ENCODE measurements at places on chromosomes 1 and 21.

DNA sequence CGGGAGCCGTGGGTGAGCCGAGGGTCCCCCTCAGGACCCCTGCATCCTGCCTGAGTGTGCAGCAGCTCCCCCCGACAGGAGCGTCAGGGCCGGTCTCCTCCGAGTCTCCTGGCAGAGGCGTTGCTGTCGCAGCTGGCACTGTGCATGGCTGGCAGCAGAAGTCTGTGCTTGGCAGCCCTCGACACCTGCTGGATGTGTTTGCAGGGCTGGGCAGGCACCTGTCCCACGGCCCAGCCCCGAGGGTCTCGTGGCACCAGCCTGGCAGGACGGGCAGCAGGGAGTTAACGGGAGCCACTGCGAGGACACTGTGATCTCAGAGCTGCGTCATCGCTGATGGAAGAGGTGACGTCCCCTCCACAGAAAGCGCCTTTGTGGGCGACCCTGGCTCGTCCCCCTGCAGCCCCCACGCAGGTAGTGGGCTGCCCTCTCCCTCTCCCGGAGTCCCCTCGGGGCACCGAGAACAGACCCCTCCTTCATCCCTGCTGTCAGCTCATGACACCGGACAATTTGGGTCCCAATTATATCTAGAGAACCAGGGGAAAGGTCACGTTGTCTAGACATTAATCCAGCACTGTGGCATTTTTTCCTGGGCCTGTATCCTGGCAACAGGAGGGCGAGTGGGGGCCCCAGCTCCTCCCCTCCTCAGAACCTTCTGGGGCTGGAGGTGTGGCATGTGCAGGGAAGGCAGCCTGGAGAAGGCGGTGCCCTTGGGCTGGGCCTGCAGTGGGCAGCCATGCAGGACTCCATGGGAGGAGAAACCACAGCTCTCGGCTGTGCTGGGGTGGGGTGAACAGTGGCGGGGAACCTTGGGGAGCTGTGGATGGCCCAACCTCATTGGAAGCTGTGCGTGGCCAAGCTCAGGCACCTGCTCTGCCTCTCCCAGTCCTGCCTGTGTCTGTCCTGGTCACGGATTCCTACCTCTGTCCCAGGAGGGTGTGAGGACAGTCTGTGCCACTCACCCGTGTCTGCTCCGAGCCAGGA lies 15.4 kb downstream of the COL18A1 start:
- no peak for DNase-seq

GRCh38 chr1:154988058-154988954 lies 5.1 kb upstream of the LENEP start:
- DNase-seq, result no peak

DNA sequence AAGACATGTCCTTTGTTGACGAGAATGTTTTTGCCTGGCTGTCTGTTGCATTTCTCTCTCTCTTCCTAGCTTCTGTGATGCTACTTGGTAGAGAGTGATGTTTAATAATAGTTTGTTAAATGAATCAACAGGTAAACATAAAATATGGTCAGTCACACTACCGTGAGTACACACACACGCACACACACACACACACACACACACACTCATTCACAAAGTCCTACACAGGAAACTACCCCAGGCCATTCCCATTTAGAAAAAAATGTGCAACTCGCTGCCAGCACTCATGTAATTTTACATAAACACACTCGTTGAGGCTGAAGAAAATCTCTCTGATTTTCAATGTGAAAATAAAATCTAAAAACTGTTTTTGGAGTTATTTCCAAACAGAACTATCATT lies 38.7 kb downstream of the RUNX1 start:
- no peak for DNase-seq

GRCh38 chr1:2042830-2043773 lies 7.1 kb upstream of the PRKCZ start:
- no peak for DNase-seq

GRCh38 chr1:183810121-183810520 lies 5.2 kb downstream of the RGL1 start:
- no peak for DNase-seq

DNA sequence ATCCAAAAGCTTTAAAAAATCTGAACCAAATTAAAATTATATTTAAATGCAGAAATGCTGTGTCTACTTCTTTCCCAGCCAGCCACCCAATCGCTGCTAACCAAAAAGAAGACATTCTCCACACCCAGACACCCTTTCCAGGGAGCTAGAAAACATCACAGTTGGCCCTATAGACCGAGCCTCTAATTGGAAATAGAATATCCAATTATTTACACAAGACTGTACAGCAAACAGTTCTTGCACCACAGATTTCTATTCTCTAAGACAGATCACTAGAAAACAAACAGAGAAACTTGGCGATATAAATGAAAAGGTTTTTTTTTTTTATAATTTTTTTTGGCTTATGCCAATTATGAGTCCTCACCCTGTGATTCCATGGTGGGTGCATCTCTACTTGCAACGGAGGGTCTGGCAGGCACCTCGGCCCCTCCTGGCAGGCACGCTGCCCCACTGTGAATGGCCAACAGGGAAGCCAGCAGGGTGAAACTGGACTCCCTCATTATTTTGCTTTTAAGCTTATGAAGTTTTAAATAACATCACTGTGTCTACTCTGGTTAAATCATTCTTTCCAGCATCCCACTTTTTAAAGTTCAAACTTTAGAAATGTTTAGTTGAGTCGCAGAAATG lies 29.2 kb downstream of the BCAR3 start:
- no peak for DNase-seq

DNA sequence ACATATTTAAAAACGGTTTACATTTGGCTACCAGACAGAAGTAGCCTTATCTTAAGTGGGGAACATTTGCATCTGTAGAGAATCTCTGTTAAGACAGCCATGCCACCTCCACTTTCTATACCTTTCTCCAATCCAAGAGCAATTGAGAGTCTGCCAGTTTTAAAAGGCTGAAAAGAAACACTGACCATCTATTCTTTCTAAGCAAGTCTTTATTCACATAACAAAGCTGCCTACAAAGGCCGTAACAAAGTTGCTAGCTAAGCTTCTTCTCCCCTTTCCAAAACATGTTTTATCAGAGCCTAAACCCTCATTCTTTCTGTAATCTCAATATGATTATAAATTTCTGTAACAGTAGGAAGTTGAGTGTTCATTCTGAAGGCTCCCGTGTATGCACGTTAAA lies 1078.3 kb downstream of the NCAM2 start:
- DNase-seq, result no peak

GRCh38 chr21:35921471-35921870 lies 138.9 kb downstream of the SETD4 start:
- no peak for DNase-seq

GRCh38 chr21:24025101-24025500 lies 1582.2 kb downstream of the MRPL39 start:
- DNase-seq, result no peak

DNA sequence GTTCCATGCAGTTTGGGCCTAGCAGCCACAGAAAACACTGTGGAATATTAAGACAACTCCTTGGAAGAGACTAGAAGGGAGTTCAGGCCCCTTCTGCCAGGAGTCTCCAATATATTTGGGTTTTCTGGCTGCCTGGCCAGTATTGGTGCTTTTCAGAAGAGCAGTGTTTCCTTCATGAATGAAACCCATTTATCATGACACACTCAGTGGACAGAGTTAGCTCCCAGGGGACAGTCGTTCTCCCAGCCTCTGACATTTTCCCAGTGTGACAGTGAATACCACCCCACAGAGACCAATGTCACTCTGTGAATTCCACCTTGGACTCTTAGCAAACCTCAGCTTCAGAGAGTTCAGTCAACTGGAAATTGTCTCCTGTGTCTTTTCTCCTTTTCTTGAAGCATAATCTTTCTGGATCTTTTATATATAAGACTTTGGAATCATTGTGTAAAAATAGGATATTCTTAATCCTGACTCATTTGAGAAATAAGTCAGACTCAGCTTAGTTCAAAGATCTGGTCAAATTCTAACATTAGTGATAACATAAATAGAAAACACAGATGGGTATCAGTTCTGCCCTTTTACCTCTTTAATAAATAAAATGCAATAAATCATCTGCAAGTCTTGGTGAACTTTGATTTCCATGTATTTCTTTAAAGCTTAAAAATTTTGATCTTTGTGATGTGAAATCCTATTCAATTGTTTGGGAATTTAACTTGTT lies 40.4 kb downstream of the GNG12 start:
- DNase-seq, result no peak

GRCh38 chr1:207898836-207899235 lies 12.1 kb downstream of the CD34 start:
- no peak for DNase-seq
